ENCODE measurements at places on chromosomes 6 and 20. TPM values are rescaled to one million over a fixed set of nuclear protein-coding genes. Genes with fewer than 3 reads are reported as not detected.

- no peak for DNase-seq
These were observed 79.0 kb upstream of the FAM184A start for GRCh38 chr6:119157506-119157815.

The DHX16 gene
- polyA plus RNA-seq, result 51.8 TPM

The HLA-DRB1 gene
- 23.9 TPM for polyA plus RNA-seq

- DNase-seq, result peak; percentile 71
These were observed 80.2 kb downstream of the AFDN start for GRCh38 chr6:167906899-167907298.

DNA sequence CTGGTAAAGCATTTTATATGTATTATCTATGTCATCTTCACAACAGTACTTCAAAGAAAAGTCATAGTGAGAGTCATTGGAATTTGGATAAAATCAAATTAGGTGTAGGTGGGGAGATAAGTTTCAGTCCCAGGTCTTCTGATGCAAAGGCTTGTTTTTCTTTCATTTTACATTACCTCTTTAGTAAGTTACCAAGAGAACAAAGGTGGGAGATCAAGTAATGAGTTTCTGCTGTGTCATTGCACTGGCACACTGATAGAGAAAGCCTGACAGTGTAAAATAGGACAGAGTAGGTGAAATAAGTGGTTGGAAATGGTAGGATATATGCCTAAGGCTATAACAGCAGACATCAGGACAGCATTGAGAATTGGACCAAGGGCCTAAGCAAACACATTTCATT is 250.4 kb downstream of the NKAIN2 start:
- DNase-seq, result no peak

DNA sequence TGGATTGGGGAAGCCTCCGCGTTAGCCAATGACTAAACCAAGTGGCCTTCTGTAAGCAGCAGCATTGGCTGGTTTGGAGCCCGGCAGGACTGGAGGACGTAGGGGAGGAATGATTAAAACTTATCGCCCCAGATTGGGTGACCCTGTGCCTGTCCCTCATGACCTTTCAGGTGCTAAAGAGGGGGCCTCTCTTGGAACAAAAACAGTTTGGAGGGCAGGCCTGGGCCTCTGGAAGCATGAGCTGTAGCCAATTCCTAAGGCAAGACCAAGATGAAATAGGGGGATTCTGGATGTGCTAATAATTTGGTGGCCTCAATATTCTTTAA is 1.4 kb downstream of the GMPR start:
- DNase-seq, result no peak

The MOG gene
- 0.51 TPM for polyA plus RNA-seq

The EDEM2 gene
- 16.1 TPM for polyA plus RNA-seq

The GMDS gene
- polyA plus RNA-seq, result 66.8 TPM

- no peak for DNase-seq
These were observed 273.5 kb downstream of the COL12A1 start for GRCh38 chr6:74932232-74932888.

The COL12A1 gene
- polyA plus RNA-seq, result 74.1 TPM

All from renal pelvis (tissue), 12 donors.